ENCODE measurements at places on chromosomes 6 and 20.

DNA sequence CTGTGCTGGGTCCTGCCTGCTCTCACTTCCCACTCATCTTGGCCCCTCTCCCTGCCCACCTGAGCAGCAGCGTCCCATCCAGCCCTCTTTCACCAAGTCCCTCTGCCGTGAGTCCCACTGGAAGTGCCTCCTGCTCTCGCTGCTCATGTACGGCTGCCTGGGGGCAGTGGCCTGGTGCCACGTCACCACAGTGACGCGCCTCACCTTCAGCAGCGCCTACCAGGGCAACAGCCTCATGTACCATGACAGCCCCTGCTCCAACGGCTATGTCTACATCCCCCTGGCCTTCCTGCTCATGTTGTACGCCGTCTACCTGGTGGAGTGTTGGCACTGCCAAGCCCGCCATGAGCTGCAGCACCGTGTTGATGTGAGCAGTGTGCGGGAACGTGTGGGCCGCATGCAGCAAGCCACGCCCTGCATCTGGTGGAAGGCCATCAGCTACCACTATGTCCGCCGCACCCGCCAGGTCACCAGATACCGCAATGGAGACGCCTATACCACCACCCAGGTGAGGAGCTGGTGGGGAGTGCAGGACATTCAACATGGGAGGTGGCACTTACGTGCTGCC, 2.8 kb downstream of the TMEM151B start:
- peak; percentile 46 for DNase-seq

DNA sequence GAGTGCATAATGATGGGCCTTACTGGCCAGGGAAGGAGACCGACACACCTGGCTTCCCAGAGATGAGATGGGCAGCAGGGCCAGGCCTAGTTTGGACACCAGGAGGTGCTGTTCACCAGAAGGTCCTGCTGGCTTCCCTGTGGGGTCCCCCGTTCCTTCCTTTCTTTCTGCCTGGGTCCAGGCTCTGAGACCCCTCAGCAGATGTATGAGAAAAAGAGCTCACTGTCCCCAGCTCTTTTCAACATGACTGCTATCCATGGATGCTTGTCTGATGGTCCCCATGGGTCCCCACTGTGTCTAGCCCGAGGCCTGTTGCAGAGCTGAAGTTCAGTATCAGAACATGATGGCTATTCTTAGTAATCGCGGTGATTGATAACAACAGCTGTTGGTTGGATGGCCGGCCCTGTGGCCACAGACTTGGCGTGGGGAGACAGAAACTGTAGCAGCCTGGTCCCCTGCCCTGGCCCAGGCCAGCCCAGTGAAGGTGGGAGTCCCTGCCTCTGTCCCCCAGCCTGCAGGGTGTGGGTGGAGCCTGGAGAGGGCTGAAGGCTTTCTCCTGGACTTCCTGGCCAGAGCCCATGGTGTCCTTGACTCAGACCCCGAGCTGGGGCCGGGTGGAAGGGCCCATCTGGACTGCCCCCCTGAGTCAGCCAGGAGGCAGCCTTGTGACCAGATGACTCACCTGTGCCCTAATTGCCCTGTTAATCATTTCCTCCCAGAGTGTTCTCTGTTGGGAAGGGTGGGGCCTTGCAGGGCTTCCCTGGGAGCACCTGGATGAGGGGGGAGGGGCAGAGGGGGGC, 9.9 kb upstream of the BAK1 start:
- DNase-seq, result peak; percentile 78

DNA sequence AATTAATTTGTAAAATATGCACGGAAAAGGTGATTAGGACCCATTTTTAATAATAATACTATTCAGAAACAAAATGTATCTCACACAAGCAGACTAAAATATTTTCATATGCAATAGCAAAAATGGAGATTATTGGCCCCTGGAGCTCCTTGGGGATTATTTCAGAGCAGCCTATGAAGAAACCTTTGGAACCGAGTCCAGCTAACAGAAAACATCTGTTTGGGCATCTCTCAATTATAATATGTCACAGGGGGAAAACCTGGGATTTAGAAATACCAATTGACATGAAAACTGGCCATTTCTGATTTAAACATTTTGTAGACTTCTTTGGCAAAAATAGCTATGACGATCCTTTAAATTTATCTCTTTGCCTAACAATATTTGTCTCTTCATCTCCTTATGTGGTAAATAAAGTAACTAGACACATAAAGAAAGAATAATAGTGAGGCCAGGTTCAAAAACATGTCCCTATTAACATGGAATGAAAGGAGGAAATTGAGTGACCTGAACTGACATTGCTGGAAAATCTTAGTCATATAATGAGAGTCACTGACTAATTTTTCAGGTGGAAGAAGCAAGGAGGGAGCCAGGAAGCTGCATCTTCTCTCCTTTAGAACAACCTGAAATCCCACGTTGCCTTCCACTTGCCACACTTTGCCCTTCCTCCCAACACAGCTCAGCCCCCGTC, 199.0 kb downstream of the SOD2 start:
- DNase-seq, result no peak

GRCh38 chr6:39430446-39430845, 107.9 kb upstream of the KCNK16 start:
- DNase-seq, result no peak

GRCh38 chr20:63254232-63254605, at the start of gene NKAIN4:
NKAIN4 (minus strand) TSS chr20:63254463; CDS start chr20:63254450, 13 bp downstream.
- DNase-seq, result no peak

DNA sequence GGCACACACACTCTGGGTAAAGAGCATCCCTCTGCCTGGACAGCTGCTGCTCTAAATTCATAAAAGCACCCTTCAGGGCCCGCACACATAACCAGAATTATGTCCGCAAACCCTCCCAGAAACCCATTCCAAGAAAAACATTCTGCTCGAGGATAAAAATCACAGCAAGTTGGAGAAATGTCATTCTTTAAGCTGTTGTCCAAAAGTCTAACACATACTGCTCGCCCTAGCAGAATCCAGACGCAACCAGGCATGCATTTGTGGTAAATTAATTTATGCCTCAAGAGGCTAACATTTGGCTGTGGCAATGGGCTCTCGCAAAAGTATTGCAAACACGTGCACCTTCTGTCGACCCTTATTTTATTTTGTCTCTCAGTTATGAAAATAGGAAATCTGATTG, 116.1 kb upstream of the INSM1 start:
- DNase-seq, result no peak

DNA sequence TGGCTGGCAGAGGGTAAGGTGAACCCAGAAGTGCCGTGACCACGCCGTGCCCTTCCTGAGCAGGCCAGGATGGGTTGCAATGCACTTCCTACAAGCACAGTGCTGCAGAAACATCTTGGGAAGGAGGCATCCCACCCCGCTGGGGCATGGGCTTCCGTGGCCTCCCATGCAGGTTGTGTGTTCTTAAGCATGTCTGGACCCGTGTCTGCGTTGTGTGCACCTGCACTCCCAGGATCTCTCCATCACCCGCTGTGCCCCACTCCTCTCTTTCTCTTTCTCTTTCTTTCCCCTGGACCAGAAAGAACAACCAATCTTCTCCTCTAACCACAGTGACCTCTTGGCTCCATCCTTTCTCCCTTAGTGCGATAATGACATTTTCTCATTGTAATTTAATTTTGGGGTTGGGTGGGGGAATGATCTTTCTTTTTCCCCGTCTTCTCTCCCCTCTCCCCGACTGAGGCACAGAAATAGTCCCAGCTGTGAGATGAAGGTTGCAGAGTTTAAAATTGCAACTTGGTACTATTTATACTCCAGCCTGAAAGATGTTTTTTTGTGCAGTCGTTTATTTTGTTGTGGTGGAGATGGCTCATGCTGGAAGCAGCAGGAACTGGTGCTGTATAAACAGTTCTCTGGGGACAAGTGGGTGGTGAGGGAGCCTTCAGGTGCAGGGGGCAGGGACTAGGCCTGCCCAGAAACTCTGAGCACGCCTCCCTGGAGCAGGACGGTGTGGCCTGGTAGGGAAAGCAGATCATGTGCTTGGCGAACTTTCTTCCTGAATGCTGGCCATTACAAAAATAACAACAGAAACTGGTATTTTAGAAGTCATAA, 20.5 kb downstream of the BCAS4 start:
- DNase-seq, result no peak

GRCh38 chr6:71015392-71015791, 58.5 kb upstream of the B3GAT2 start:
- DNase-seq, result no peak

- no peak for DNase-seq
Measured at GRCh38 chr6:146787876-146788508, 189.2 kb downstream of the ADGB start.

DNA sequence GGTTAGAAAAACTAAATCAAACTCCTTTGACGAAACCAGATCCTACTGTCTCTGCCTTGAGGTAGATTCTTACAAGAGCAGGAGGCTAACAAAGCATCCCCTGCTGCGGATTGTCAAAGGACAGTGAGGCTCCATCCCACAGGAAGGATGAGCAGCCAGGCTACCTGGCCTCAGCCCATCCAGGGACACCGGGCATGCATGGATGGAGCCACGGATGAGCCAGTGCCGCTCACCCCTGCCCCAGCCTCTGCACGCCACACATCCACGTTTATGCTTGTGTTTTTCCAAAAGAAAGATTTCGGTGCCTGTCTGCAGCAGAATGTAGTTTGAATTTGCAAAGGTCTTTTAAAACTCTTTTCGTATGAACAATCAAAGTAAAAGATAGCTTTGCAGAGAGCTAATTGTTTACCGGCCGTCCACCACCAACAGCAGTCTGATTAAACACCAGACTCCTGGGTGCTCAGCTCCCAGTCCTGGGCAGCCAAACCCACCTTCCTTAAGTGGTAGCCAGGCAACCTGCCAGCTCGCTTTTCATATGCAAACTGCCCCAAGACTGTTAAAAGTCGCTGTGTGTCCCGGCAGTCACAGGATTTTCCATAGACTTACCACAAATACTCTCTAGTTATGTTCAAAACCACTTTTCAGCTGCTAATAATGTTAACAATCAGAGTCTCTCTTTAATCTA, 999 bp downstream of the THBS2 start:
- no peak for DNase-seq

DNA sequence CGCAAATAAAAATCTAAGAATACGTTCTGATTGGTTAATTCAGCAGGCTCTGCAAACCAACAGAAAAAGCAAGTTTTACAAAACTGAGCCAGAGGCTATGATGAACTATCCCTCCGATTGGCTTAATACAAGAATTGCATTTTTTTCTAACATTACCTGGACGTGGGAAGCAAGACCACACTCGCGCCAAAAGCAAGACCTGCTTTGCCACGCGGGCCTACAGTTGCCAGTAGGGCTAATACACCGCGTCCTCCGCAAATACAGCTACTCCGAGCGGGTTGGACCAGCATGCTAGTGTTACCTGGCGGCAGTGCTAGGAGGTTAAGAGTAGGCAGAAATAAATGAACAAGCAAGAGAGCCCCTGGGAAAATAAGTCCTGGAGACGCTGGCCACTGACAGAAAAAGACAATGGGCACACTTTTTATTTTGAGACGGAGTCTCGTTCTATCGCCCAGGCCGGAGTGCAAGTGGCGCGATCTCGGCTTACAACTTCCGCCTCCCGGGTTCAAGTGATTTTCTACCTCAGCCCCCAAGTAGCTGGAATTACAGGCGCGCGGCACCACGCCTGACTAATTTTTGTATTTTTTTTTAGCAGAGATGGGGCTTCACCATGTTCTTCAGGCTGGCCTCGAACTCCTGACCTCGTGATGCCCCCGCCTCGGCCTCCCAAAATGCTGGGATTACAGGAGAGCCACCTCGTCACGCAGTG, 131.9 kb upstream of the BTN3A2 start:
- no peak for DNase-seq

DNA sequence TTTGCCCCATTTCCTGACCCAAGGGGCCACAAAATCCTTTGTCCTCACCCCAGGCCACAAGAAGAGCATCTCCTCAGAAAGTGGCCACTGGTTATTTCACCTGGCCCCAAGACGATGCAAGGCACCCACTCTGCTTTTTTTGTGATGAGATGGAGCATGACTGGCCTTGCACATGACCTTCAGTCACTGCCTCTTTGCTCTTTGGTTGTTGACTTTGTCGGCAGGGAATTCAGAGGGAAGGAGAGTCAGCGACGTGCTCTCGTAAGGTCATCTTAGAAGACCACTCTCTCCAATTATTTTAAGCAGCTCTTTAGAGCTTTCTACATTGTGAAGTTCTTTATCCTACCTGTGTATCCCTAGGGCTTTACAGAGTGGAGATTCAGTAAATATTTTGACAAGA, 306.7 kb downstream of the PLCB1 start:
- no peak for DNase-seq
